ENCODE measurements at places on chromosomes 2 and 18.

GRCh38 chr18:62844850-62845643 is 129.7 kb downstream of the PHLPP1 start:
- DNase-seq = no peak

GRCh38 chr18:36141576-36141975 is 11.9 kb downstream of the ELP2 start:
- DNase-seq = no peak

DNA sequence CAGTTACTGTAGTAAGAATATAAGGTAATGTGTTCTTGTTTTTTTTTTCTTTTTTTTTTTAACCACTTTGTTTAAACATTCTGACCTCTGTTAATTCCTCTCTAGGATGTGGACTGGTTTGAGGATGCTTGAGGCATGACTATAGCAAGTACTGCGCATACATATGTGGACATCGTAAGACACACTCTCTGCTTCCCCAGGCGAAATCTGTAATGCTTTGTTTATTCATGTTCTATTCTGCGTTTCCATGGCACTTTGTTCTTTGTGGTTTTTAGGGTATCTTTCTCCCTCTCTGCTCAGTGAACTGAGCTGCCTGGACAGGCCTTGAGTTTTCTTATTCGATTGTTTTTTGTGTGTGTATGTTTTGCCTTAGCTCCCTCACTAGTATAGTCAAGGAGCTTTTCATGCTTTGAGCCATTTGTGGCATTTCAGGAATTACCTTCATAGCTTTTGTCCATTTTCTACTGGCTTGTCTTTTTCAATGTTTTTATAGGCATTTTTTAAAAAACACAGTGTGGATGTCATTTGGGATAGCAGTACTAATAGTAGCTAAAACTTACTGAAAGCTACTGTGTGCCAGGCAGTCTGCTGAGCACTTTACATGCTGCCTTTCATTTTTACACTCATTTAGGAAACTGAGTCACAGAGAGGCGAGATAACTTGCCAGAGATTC is 1.9 kb upstream of the SH3BP4 start:
- no peak for DNase-seq

- DNase-seq = no peak
These were observed 92.3 kb downstream of the CCBE1 start for GRCh38 chr18:59604877-59605276.

DNA sequence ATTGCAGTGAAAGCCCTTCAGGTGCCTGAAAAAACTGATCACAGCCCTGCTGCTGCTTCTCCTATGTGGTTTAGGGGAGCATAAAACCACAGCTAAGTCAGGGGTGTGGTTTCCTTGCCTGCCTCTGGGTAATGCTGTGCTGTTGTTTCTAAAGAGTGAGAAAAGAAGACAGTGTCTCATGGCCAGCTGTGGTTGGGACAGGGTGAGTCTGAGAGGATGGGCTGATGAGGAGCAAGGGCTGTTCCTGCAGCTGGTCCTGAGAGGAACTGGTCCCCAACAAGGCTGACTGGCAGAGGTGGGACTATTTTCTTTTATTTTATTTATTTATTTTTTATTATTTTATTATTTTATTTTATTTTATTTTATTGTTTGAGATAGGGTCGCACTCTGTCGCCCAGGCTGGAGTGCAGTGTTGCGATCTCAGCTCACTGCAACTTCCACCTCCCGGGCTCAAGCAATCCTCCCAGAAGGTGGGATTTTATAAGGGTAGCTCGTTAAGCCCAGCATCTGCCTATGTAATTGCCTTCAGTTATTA is 236.7 kb downstream of the FHOD3 start:
- DNase-seq = no peak

- DNase-seq = no peak
These were observed 3.9 kb downstream of the GYPC start for GRCh38 chr2:126659562-126660467.

DNA sequence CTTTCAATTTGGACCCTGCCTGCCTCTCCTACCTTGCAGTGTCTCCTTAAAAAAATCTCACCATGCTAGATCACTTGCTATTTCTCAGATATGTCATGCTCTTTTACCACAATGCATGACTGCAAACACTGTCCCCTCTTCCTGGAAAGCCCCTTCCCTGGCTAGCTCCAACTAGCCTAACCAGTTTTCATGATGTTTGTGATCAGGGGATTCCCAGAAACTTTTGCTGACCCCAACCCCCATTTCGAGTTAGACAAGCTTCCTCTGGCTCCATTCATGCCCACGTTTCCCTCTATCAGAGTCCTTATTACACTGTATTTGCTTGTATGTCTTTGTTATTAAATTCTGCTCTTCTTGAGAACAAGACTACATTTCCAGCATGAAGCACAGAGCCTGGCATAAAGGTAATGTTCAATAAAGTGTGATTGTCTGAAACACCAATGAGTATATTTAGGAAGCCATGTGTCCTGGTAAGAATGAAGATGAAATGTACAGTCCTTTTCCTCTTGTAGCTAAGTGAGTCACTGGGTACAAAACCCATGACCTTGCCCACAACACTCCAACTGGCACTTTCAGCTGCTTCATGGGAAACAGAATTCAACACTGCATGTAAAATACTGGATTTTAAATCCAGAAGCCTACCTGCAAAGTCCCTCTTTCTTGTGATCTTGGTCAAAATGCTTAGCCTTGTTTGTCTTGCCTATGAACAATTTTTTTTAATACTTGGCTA is 62.0 kb upstream of the ATL2 start:
- DNase-seq = no peak

GRCh38 chr2:102788885-102789260 is 27.0 kb downstream of the TMEM182 start:
- no peak for DNase-seq

GRCh38 chr18:75016025-75016717 is 192.8 kb downstream of the PTGR3 start:
- no peak for DNase-seq

GRCh38 chr18:66694852-66695251 is 91.0 kb upstream of the CDH19 start:
- no peak for DNase-seq

DNA sequence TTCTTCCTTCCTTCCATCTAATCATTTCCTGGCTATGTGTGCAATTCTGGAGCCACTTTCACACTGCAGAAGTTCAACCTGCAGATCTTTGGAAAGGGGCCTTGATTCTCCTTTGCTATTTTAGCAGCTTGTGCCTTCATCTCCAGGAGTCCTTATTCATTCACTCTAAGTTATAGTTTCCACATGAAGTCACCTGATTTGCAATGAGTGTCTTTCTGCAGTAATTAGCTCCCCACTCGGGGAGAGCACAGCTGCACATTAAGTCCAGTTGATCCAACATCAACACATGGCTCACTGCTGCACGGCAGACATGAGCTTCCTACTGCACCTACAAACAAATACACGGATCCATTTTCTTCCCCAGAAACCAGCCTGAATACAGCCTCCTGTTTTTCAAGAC is 323.1 kb upstream of the TNP1 start:
- DNase-seq = no peak

DNA sequence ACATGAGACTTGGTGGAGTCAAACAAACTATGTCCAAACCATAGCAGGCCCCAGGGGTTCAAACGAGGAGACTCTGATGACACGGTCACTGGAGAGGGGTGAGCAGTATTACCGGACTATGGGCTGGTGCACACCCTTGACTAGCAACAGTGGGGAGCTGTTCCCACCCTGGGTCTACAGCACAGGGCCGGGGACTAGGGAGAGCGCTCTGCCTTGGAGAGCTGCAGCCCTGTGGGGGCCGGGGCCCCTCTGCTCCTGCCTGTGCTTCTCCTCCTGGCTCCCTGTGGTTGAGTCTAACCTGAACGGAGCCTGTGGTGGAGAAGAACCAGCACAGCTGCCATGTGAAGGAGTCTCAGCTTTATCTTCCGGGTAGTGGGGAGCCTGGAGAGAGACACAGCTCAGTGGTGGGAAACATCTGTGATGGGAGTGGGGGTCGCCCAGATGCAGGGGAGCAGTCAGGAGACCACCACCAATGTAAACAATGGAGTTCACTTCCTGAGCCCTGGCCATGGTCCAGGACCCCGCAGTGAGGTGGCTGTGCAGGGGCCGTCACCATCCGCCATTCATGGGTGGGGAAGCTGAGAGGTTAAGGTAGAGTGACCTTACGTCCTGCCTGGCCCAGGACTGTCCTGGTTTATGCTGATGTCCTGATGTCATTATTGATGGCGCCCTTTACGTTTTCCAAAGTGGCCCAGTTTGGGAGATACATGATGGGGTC is 195.7 kb upstream of the TWIST2 start:
- no peak for DNase-seq

DNA sequence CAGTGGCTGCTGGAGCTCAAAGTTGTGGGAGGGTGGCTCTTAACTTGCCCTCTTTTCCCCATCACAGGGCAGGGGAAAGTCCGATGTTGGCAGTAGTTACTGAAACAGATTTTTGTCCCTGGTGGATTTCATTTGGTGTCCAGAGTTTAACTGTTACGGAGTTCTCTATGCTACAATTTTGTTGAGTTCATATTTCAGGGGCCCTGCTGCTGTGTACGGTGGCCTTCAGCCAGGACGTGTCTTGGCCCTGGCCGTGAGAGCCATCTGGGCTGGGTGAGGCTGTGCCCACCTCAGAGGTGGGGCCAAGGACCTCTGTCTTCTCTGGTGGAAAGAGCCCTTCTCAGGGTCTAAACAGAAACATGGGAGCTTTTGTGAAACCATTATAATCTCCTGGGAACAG is 67.4 kb downstream of the SH3YL1 start:
- DNase-seq = no peak

GRCh38 chr18:46497129-46497528 is 159.9 kb downstream of the LOXHD1 start:
- DNase-seq = peak; percentile 23

- no peak for DNase-seq
These were observed 78.4 kb upstream of the MYT1L start for GRCh38 chr2:2409481-2409880.

DNA sequence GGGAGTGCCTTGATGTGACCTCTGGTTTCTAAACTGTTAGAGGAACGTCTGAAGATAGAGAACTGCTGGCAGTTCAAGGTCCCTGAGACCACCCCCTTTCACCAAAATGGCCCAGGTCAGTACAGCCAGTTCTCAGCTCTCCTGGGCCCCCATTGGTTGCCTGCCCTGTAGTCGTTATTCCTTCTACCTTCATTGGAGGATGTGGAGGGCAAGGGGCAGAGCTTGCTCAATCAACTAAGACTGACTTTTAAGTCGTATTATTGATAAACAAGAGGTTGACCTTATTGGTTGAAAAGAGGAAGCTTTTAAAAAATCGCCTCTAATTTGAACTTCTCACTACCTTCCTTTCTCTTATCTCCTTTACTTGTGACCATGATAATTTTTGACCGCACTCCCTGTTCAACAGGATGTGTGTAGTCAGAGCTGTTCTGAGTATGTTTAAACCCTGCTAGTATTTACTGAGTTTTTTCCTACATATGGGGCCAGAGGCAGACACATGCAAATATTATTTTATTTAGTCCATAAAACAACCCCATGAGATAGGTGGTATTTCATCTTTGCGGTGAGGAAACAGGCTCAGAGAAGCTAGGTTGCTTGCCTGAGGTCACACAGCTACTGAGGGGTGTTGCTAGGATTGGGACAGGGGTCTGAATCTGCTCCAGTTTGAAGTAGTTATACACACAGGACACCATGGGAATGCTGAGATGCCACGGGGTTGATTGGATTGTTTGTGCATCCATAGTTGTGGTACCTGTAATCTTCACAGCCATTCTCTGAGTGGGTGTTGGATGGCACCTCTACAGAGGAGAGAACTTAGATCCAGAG is 65.9 kb downstream of the TMEM247 start:
- no peak for DNase-seq

- DNase-seq = no peak
These were observed 115.3 kb upstream of the SRD5A2 start for GRCh38 chr2:31696068-31696467.

- DNase-seq = no peak
These were observed 139.2 kb upstream of the PID1 start for GRCh38 chr2:229410264-229410663.

DNA sequence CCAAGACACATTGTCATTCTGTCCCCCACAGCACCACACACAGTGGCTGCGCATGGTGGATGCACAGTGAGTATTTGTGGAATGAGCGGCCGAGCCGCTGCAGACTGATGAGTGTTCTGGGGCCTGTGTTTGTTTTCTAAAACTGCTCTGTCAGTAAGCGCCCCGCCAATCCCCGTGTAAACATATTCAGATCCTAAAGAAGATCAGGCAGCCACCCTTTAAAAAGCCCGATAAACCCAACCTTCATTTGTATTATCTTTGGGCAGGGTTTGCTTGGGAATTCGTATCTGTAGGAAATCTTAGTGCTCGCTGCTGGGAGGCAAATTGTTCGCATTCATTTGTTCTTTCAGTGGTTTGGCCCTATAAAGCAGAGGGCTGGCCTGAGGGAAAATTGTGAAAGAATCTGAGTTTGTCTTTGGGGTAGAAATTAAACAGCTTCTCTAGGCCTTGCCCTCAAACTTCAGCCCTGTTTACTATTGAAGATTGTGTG is 68.6 kb downstream of the TGOLN2 start:
- no peak for DNase-seq

DNA sequence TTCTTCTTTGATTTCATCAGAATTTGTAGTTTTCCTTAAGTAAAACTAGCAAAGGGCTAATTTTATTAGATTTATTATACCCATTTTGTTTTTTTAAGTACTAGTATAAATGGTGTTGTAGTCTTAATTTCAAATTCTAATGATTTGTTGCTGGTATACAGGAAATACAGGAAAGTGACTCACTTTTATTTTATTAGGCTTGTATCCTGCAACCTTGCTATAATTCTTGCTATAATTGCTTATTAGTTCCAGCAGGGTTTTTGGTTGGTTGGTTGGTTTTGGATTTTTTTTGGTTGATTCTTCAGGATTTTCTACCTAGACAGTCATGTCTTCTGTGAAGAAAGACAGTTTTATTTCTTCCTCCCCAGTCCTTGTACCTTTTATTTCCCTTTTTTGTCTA is 110.6 kb upstream of the IL1R2 start:
- no peak for DNase-seq

- DNase-seq = no peak
These were observed 58.5 kb downstream of the BCL2 start for GRCh38 chr18:63261029-63261428.

- no peak for DNase-seq
These were observed 89.6 kb downstream of the BCL2 start for GRCh38 chr18:63229971-63230370.

GRCh38 chr2:43225093-43225787 is 1.2 kb downstream of the ZFP36L2 start:
- DNase-seq = peak; percentile 42

GRCh38 chr2:46647041-46647440 is 167.7 kb downstream of the TMEM247 start:
- DNase-seq = no peak

DNA sequence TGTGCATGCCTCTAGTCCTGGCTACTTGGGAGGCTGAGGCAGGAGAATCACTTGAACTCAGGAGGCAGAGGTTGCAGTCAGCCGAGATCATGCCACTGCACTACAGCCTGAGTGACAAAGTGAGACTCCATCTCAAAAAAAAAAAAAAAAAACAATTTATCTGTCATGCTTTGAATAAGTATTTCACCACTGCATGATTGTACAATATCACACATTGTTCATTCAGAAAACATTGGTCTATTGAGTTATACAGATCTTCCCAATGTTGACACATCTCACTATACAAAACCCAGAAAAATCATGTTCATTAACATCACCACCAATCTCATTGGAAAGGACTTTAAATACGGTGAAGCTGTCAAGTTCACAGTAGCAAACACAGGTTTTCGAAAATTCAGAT is 46.8 kb upstream of the PPM1B start:
- no peak for DNase-seq

Measured in inflammatory macrophage (primary cell).